IPS DF 19.7 (cell line): ENCODE measurements at places on chromosomes 3 and 15.

GRCh38 chr3:59502806-59503205 lies 453.0 kb upstream of the CFAP20DC start:
- DNase-seq, result no peak

DNA sequence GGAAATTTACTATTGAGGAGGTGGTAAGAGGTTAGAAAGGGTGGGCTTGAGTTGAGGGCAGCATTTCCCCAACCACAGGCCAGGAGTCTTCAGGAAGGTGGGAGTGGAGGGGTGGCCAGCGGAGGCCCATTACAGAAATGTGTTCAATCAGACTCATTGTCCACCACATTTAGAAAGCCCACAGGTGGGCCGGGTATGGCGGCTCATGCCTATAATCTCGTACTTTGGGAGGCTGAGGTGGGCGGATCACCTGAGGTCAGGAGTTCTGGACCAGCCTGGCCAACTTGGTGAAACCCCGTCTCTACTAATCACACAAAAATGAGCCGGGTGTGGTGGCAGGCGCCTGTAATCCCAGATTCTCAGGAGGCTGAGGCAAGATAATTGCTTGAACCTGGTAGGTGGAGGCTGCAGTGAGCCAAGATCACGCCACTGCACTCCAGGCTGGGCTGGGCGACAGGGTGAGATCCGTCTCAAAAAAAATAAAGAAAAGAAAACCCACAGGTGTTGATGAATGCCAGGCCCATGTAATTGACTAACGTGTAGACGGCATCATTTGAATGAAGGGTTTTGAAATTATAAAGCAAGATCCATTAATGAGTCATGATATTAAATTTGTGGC lies 12.2 kb upstream of the SYNM start:
- DNase-seq, result no peak

DNA sequence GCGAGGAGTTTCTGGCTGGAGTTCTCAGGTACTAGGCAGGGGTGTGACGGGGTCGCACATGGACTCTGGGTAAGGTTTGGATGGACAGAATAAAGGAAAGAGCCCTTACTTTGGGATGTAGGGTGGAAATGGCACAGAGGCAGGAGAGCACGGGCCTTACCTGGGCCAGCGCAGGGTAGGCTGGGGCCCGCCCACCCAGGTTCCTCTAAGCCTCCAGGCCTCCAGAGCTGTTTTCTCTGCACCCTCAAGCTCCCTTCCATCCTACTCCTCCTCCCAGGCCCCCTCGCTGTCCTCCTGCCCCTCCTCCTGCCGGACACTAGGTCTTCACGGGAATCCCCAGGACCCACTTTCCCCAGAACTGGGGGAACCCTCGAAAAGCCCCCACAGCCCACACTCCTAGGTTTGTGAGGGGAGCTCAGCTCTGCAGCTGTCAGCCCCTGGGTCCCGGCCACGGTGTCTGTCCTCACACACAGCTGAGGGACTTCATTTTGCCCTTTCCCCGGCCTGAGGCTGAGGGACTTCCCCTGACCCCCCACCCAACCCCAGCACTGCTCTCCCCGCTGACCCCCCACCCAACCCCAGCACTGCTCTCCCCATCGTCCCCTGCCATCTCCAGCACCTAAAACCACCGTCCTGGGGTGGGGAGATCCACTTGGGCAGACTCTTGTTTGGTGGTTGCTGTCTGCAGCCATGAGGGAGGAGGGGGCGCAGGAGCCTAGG lies 53.0 kb upstream of the PCSK6 start:
- no peak for DNase-seq

- DNase-seq, result no peak
Observed at GRCh38 chr3:170709046-170709445, 123.2 kb upstream of the SLC7A14 start.

- no peak for DNase-seq
Observed at GRCh38 chr3:37943631-37944314, 46.8 kb upstream of the VILL start.

DNA sequence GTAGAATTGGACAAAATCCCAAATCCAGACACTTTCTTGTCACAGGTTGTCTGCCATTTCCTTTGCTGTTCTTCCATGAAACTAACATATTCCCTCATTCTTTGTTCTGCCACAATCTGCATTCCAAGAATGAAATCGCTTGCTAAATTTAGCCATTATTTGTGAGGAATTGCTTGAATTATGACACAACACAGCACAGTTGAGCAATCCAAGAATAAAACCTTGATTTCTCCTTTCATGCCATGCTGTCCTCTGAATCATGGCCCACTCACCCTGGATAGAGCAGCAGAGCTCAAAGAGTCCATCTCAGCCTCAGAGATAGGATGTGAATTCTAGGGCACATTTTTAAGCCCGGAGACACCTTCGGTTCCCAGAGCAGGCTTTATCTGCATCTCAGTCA lies 35.2 kb upstream of the GREM1 start:
- no peak for DNase-seq

GRCh38 chr3:56197259-56197965 lies 270.9 kb downstream of the ERC2 start:
- no peak for DNase-seq

- no peak for DNase-seq
Observed at GRCh38 chr3:183524476-183524875, 31.0 kb downstream of the KLHL6 start.

GRCh38 chr3:62805580-62806277 lies 69.5 kb downstream of the CADPS start:
- DNase-seq, result no peak

GRCh38 chr15:77059786-77060361 lies 11.0 kb downstream of the TSPAN3 start:
- DNase-seq, result no peak

GRCh38 chr15:55513152-55513551 lies 5.1 kb upstream of the DNAAF4 start:
- no peak for DNase-seq

DNA sequence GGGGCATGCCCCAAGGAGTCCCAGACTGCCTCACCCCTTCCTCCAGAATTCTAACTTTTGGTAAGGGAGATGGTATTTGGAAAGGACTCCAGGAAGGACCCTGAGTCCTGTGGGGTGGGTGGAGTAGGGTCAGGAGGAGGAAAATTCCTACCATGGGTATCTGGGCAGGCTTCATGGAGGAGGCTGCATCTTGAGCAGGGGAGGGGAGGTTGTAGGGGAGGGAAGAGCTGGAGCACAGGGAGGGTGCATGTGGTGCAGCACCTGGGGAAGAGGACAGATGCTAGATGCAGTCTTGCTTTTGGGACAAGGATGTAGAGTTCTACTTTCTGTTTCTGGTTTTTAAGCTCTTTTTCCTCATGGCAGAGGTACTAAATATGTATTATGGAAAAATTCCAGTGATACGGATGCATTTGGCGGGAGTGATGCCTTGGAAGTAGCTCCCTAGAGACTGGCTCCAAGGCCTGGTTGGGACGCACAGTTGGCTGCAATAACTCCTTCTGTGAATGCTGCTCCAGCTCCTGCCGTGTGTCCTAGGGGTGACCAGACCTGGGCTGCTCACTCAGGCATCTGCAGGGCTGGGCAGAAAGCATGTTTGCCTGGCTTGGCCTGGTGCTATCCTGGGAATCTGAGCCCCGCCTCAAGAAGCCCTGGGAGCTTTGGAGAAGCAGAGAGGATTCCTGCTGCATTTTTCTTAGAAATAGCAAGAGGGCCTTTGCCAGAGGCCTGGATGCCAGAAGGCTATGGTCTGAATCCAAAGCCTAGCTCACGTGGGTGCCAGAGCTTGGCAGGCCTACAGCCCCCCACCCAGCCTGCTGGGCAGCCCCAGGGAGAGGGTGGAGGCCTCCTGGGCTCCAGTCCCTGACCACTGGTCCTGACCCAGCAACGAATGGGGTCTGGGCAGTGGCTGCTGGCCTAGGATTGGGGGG lies 10.1 kb downstream of the SEMA3F start:
- no peak for DNase-seq

GRCh38 chr15:57158997-57159668 lies 217.2 kb upstream of the CGNL1 start:
- DNase-seq, result no peak

GRCh38 chr3:146709969-146710368 lies 104.8 kb upstream of the PLSCR5 start:
- DNase-seq, result no peak

DNA sequence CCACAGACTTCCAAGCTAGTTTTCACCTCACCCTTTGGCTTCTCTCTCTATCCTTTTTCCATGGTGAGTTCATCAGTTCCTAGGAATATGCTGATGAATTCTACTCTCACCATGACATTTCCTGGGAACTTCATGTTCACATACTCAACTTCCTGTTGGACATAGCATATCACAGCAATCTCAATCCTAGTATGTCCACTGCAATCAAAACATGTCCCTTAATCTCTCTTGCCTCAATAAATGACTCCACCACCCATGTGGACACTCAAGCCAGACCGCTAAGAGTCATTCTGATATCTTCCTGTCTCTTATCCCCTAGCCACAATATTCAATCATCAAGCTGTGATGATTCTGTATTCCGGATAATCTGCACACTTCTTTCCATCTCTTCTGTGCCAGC lies 66.7 kb upstream of the MME start:
- DNase-seq, result no peak

GRCh38 chr15:52010633-52011595 lies 8.1 kb upstream of the MAPK6 start:
- DNase-seq, result no peak

DNA sequence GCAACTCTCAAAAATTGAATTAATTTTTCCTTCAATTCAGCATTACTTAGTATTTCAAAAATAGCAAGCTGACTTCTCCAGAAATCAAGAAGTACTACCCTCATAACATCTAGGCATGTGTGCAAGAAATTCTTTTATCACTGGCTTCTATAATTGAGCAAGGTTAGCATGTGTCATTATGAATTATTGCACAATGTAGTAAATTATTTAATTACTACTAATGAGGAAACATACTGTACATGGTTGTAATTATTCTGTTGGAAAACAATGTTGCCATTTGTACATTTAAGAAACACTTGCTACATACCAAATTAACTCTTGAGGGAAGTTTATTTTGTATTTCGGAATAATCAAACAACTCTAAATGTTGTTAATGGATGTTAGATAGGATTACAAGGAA lies 122.2 kb upstream of the ICE2 start:
- no peak for DNase-seq

GRCh38 chr3:57141719-57142410 lies 23.3 kb downstream of the IL17RD start:
- no peak for DNase-seq

DNA sequence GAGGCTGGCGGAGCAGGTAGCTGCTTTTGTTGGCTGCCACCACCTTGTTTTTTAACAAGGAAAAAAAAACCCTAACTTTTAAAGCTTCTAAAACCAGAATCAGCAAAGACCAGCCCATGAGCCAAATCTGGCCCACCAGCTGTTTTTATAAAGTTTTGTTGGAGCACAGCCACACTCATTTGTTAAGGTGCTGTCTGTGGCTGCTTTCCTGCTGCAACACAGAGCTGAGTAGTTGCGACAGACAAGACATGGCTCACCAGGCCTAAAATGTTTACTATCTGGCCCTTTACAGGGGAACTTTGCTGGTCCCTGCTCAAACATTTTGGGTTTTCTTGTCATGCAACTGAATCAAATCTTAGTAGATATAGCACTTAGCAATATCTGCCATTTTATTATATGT lies 18.9 kb downstream of the EFCAB12 start:
- no peak for DNase-seq

GRCh38 chr3:163541629-163542028 lies 1536.7 kb downstream of the SI start:
- DNase-seq, result no peak

- no peak for DNase-seq
Observed at GRCh38 chr3:64080616-64081234, 57.4 kb upstream of the PSMD6 start.

- DNase-seq, result no peak
Observed at GRCh38 chr3:134822090-134822489, 27.0 kb downstream of the EPHB1 start.

GRCh38 chr3:132595014-132595413 lies 2.1 kb upstream of the ACKR4 start:
- DNase-seq, result no peak

- no peak for DNase-seq
Observed at GRCh38 chr3:189927975-189928895, 192.5 kb downstream of the P3H2 start.

GRCh38 chr15:63040509-63040908 lies 2.0 kb upstream of the TPM1 start:
- no peak for DNase-seq

DNA sequence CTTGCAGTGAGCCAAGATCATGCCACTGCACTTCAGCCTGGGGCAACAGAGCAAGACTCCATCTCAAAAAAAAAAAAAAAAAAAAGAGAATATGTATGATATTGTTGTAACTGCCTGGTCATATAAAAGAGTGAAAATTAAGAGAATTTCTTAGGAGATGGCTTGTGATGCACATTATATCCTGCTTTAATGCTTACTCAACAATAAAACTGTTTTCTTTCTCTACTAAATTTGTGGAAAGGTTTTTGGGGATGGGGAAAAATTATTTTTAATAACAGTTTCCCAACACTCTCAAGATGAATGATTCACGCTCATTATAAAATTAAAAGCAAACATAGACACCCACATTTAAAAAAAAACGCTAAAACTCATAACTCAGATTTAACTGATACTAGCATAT lies 1163.0 kb downstream of the SI start:
- no peak for DNase-seq

- DNase-seq, result no peak
Observed at GRCh38 chr3:46024131-46024530, 3.2 kb downstream of the XCR1 start.

DNA sequence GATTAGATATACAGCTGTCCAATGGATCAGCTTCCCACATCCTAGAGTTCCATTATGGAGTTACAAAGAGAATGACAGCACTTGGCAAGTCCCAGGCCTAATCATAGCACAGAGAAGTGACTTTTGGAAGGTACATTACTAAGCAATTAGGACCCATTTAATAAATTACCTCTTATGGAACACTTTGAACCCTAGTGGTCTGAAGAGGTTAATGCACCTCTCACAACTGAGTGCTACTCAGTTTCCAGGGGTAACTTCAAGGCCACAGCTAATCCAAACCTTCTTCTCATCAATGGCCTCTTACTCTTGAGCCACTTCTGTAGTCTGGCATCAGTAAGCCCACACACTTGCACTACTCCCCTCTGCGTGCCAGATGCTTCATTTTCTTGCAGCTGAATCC lies 34.9 kb upstream of the MEIS2 start:
- DNase-seq, result no peak
